GM13976 (cell line): ENCODE measurements at places on chromosomes 1 and 21.
A peak's percentile ranks its signal among the peaks of the same experiment; 100 is the strongest.

- no peak for DNase-seq
Observed at GRCh38 chr1:231776010-231776756, 149.6 kb downstream of the DISC1 start.

DNA sequence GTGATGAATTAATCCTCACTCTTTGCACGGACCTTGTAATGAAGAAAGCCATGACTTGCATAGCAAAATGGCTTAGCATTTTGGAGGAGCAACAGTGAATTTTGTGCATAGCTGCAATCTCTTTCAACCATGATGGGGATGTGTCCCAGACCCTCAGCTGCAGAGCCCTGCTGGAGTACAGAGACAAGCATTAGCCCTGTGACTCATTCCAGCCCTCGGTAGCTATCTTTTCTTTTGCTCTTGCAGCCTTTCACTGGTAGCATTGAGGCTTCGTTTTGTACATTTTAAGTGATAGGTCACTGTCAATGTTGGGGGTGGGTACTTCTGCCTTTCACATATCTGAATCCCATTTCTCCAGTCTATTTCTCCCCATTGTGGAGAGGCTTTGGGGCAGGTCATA is 58.4 kb downstream of the SLC35F3 start:
- DNase-seq, result no peak

DNA sequence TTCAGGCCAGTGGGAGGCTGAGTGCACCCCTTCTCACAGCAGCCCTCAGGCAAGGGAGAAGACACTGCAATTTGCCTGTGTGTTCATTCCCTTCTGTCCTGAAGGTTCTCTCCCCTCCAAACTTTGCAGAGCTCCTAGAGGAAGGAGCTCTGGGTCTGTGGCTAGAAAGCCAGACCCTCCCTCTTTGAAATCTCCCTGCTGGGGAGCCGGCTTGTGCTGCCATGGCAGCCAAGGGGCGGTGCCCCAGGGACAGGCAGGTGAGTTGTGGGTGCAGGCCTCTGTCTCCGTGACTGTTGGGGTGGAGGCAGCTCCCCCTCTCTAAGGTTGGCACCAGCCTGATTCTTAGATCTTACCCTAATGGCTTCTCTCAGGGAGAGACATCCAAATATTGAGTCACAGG is 53.0 kb downstream of the OLFML2B start:
- DNase-seq, result peak; percentile 33

- DNase-seq, result no peak
Observed at GRCh38 chr1:230501849-230502248, 75.7 kb upstream of the PGBD5 start.

- no peak for DNase-seq
Observed at GRCh38 chr1:243390162-243390791, 134.4 kb downstream of the SDCCAG8 start.

DNA sequence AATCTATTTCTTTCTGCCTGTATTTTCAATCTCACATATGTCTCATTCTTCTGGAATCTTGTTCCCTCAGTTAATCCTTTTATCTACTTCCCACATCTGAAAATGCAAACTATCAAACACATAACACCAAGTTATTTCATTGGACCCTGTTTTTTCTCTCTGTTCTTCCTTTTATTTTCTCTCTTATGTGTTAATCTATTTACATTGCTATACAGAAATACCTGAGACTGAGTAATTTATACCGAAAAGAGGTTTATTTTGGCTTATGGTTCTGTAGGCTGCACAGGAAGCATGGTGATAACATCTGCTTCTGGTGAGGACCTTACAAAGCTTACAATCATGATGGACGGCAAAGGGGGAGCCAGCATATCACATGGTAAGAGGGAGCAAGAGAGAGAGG is 247.6 kb downstream of the TGFB2 start:
- no peak for DNase-seq

- no peak for DNase-seq
Observed at GRCh38 chr1:153125536-153125935, 12.2 kb upstream of the SPRR2F start.

GRCh38 chr1:175133673-175134435 is 58.7 kb downstream of the KIAA0040 start:
- DNase-seq, result no peak

GRCh38 chr1:67170751-67171573 is 4.7 kb downstream of the IL23R start:
- no peak for DNase-seq

DNA sequence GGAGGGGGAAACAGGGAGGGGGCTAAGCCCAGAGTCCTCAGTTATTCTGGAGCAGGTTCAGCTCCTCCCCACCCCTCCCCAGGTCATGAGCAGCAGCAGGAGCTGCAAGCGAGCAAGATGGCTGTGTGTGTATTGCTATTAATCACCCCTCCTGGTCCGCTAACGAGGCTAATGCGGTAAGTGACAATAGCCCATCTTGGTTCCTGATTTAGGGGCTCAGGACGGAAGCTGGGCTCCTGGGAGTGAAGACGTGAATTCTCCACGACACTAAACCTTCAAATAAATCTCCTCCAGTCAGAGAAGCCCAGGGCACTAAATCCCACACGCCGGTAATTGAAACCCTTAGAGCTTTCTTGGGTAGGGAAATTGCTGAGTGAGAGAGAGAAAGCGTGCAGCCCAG is 76.1 kb downstream of the TMEM53 start:
- DNase-seq, result no peak

GRCh38 chr1:78156805-78157521 is 111.2 kb downstream of the GIPC2 start:
- DNase-seq, result no peak

GRCh38 chr1:231931146-231931545 is 304.6 kb downstream of the DISC1 start:
- DNase-seq, result no peak

- peak; percentile 60 for DNase-seq
Observed at GRCh38 chr1:78114034-78114956, 68.5 kb downstream of the GIPC2 start.

GRCh38 chr1:8858888-8859706 is 19.4 kb downstream of the ENO1 start:
- peak; percentile 51 for DNase-seq

DNA sequence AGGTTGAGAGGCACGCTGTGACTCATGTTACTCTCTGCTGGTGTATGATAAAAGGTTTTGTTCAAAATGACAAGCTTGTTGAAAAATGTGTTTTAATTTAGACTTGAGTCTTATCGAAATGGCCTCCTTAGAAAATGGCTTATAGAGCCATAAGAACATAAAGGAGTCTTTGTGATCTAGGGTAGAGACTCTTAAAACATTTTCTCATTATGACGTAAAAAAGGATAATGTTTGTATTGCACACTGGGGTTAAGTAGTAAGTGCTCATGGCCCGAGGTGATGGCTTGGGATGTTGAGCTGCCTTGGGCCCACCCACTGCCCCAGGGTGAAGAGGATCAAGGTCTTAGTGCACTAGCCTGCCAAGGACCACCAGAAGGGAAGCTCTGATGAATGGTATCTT is 117.4 kb downstream of the DISC1 start:
- no peak for DNase-seq

- no peak for DNase-seq
Observed at GRCh38 chr1:155168456-155169210, 4.5 kb downstream of the KRTCAP2 start.

DNA sequence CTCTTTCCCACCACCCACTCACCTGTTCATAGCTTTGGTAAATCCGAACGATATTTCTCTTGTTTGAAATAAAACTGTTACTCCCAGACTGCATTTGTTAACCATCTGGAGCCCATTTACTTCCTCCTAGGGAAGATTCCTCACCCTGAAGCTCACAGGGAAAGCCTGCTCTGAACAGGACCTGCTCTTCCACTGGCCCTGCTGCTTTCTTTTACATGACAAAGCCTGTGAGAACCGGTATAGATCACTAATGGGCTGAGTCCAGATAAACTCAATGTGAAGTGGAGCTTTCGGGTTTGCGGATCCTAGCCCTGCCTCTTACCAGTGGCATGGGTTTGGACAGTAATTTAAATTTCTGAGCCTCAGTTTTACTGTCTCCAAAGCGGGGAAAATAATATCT is 45.2 kb downstream of the FAM163A start:
- no peak for DNase-seq

- no peak for DNase-seq
Observed at GRCh38 chr21:33657124-33657820, 15.0 kb downstream of the ITSN1 start.

DNA sequence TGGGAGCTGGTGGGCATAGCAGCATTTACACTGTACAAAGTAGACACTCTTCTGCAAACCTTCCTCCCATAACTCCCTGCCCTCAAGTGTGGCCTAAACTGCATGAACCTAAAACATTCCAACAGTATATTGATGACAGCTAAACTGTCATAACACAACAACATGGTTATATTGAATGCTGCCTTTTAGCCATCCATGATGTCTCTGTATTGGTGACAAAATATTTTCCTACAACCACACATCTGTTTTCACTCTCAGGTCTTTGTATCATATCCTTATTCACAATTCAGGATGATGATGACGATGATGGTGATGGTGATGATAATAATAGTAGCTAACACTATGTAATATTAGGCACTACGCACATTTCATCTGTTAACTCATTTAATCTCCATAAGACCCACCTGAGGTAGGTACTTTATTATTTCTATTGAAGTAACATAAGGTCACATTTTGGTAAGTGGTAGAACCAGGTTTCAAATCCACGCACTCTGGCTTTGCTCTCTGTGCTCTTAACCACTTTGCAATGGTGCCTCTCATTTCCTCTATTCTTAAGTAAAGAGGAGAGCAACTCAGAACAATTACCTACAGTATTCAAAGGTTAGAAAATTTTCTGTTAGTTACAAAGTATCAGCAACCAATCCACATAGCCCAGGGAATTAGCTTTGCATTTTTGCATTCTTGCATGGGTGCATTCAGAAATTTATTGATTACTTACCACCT is 185.1 kb upstream of the LMO4 start:
- DNase-seq, result no peak

DNA sequence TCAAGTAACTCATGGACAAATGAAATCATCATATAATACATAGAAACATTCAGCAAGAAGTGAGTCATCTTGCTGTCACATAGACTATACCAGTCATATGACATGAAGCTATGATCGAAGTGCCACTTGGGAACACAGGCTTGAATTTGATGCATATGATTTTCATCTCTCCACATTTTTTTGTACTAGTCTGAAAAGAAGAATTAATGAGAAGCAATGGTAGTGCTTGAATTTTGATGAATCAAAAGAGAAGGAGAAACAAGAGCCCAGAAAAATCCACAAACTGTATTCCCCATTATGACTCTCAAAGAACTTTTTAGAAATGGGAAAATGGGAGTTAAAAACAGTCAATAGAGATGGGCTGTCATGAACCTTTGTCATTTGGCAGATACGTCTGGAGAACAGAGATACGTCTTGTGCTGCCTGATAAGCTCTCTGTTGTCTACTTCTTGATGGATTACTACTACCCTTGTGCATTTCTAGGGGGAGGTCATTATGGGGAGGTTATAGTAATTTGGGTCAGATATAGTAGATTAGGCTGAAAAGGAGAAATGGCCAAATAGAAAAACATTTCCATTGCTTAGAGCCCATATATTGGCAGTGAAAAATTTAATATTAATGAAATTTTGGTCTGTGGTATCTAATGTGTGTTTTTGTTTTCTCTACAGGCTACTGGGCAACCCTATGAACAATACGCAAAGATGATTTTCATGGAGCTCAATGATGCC is 8.0 kb upstream of the LEPR start:
- DNase-seq, result no peak

- DNase-seq, result no peak
Observed at GRCh38 chr21:41600556-41600955, 92.6 kb upstream of the TMPRSS2 start.

DNA sequence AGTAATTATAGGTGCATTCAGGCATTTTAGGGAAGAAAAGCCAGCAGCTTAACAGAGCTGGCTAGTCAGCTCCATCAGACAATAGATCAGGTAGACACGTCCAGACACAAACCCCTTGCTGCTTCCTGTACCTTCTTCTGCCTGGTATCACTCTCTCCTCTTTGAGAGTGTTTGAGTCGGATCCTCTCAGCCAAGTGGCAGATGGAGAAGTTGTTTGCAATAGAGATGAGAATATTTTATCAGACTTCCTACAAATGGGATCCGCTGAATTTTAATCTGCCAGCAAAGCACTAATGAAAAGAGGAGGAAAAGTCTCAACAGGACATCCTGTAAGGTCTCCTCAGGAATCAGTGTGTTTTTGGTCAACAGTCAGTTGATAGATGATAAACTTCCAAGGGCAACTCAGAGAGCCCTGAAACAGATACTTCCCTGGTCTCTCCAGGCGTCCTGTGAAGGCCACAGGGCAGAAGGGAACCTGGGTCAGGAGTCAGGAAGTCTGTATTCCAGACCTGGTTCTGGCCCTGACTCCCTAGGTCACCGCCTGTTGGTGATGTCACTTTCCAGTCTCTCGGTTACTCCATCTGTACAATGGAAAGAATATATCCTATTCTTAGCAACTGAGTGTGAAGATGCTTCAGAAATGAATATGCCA is 62.1 kb upstream of the PROX1 start:
- DNase-seq, result no peak

DNA sequence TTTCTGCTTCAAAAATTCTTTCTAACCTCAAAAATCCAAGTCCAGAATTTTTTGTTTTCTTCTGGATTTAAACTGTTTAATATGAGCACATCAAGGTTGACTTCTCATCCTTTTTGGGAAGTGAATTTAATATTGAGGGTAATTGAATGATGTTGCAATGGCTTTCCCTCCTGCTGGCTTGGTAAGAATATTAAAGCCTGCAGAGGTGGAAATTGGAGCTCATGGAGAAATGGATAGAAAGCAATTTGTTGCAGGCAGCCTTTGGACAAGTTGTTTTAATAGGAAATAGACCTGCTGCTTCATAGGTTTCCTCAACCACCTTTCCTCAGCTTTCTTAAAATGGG is 124.7 kb downstream of the SYT2 start:
- DNase-seq, result no peak

DNA sequence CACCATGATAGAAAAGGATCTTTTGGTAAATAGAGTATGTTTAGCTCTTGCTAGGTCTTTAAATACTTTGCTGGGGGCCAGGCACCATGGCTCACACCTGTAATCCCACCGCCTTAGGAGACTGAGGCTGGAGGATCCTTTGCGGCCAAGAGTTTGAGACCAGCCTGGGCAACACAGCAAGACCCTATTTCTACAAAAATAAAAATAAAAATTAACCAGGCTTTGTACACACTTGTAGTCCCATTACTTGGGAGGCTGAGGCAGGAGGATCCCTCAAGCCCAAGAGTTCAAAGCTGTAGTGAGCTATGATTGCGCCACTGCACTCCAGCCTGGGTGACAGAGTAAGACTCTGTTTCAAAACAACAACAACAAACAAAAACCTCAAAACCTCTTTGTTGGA is 1.1 kb upstream of the KCNE2 start:
- no peak for DNase-seq

- DNase-seq, result no peak
Observed at GRCh38 chr1:183998045-183998444, 39.5 kb downstream of the COLGALT2 start.
